ENCODE measurements at places on chromosomes 11 and 22.

GRCh38 chr11:120652705-120653335 lies 141.3 kb downstream of the GRIK4 start:
- no peak for DNase-seq

DNA sequence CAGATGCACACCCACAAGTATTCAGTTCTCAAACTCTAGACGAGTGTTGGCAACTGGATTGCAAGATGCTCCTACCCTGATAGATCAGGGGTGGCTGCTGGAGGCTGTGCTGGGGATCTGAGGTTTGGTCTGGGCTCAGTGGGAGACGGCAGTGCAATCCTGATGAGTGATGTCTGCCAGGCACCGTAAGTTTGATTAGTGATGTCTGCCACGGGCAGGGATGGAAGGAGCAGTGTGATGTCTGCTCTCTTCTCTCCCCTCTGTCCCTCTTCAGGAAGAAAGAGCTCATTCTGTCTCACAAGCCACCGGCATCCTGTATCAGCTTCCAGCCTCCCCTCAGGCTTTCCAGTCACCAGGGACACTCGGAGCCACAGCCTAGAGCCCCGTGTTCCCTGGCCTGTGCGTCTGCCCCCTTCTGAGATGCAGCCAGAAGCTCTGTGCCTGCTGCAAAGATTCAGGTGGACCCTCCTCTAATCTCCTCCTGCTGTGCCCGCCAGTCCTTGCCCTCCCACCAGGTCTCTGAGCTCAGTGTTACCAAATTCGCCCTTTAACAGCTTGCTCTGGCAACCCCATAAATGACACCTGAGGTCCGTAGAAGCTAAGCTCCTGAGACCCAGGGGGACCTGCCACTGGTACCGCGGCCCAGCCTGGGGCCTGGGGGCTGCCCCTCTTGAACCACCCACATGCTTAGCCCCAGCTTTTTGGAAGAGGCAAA lies 19.9 kb downstream of the TP53I11 start:
- no peak for DNase-seq

DNA sequence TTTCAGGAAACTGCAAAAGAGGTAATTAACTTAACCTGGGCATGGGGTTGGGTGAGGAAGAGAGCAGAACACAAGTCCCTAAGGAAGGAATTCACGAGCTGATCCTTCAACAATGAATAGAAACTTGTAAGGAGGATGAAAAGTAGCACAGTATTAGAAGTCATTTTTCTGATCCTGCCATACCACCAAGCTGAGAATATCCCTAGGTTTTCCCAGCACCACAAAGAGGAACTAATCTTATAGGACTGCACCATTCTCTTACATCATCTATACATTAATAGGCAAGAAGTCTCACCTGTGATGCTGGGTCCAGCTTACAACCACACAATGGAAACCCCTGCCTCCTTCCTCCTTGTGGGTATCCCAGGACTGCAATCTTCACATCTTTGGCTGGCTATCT lies at the start of gene OR52I1:
OR52I1 (plus strand) TSS at position 301 of the 400 bp plus-strand sequence; CDS start at position 301, 0 bp downstream.
- DNase-seq: no peak

GRCh38 chr11:69647390-69647748 lies 6.4 kb downstream of the CCND1 start:
- no peak for DNase-seq

GRCh38 chr22:16949561-16949960 lies 58.5 kb downstream of the GAB4 start:
- no peak for DNase-seq

- DNase-seq: no peak
Measured at GRCh38 chr11:3914805-3915204, 59.3 kb downstream of the STIM1 start.

- peak; percentile 85 for DNase-seq
Measured at GRCh38 chr22:29842740-29843139, 4.7 kb upstream of the ASCC2 start.

- no peak for DNase-seq
Measured at GRCh38 chr11:128506356-128506755, 81.0 kb downstream of the ETS1 start.

Data from AG08395 (cell line).